ENCODE measurements at places on chromosomes 11 and 22.

GRCh38 chr11:16933291-16933690 is 80.9 kb downstream of the PLEKHA7 start:
- no peak for DNase-seq

DNA sequence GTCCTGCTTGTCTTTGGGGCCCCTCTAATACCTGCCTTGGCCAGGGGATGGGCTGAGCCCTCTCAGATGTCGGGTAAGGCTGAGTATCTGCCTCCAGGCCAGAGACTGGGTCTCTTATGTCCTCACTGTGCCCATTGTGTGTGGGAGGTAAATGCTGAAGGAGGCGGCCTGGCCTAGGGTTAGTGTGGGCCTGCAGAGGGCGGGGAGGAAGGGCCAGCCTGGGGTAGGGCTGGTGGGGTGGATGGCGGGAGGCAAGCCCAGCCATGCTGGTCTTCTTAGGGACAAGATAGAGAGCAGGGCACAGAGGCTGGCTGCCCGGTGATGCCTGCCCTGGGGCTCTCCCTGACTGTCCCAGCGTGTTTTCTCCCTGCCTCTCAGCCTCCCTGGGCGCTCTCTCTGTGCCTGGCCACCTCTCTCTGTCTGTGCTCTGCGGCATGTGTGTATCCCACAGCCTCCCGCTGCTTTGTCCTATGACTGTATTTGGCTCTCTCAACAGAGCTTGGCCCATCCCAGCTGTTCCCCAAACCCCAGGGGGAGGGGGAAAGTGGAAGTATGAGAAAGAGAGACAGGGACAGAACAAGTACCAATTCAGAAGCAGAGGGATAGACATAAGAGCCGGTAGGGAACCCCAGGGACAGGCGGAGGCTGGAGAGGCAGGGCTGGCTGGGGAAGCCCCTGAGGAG is 57.0 kb downstream of the PDE2A start:
- no peak for DNase-seq

DNA sequence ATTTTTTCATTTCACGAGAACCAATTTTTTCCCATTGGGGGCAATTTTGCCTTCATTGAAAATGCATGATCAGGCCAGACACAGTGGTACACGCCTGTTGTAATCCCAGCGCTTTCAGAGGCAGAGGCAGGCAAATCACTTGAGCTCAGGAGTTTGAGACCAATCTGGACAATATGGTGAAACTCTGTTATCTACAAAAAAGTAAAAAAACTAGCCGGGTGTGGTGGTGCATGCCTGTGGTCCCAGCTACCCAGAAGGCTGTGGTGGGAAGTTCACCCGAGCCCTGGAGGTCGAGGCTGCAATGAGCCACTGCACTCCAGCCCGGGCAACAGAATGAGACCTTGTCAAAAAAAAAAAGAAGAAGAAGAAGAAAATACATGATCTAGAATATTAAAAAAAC is 19.2 kb upstream of the UPK3A start:
- DNase-seq: no peak

- DNase-seq: no peak
Observed at GRCh38 chr11:58898106-58898505, 41.2 kb upstream of the GLYATL1 start.

DNA sequence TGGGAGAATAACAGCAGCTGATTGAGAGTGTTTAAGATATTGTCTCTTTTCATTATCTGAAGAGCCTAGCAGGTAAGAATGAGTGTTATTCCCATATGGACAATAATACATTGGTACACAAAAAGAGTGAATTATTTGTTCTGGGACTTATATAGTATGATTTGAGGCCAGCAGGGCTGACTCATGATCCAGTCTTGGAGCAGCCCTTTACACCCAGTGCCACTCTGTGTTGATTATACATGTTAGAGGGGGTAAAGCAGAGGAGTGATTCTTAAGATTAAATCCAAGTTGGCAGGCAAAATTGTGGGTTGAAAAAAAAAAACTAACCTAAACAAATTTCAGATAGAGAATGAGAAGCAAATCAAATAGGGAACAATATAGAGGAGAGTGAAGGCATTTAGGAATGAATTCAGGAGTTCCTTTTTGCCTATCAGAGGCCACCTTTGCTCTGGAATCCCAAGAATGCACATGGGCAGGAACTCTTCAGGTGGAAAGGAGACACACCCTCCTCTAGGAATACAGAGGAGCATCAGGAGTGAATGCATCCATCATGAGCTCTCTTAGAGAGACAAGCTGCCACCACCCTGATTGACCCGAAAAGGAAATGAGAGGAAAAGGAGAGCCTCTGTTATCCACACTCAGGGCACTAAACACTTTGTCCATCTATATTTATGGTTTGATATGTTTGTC is 19.2 kb upstream of the MRGPRX1 start:
- peak; percentile 56 for DNase-seq

DNA sequence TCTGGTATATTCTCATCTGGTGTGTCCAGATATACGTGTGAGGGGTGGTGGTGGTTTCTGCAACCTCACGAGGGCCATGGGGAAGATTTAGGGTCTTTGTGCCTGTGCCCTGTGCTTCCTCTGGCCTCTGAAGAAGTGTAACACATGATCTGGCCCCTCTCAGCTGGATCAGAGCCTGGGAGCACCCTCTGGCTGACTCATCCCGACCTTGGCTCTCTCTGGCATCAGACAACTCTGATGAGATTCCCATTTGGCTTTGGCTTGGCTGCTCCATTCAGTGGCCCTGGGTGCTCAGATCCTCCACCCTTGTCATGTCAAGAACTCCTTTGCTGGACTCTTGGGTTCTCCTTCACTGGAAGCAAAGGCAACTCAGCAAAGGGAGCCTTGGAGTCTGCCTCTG is 45.2 kb downstream of the RASSF10 start:
- no peak for DNase-seq

- no peak for DNase-seq
Observed at GRCh38 chr11:27231530-27231929, 131.5 kb downstream of the CCDC34 start.

DNA sequence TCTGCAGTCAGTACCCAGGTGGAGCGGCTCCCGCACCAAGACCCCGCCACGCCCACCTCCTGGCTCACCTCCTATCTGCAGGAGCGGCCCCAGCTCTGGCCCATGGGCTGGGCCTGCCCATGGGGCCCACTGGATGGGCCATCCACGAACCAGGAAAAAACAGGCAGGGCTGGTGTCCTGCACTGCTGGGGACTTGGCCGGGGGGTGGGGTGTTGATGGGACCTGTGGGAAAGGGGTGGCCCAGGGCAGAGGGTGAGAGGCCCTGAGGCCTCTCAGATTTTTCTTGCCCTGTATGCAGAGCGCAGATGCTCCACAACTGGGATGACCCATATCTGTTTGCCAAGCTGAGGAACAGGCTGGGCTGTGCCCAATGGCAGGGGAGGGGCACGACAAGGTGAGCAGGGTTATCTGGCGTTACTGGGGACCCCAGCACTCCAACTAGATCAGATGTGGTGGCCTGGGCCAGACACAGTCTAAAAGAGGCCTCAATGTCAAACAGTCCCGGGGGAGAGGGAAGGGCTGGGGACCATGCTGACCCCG is 2.7 kb upstream of the PIM3 start:
- DNase-seq: no peak

- no peak for DNase-seq
Observed at GRCh38 chr11:121063728-121064127, 37.3 kb upstream of the TECTA start.

DNA sequence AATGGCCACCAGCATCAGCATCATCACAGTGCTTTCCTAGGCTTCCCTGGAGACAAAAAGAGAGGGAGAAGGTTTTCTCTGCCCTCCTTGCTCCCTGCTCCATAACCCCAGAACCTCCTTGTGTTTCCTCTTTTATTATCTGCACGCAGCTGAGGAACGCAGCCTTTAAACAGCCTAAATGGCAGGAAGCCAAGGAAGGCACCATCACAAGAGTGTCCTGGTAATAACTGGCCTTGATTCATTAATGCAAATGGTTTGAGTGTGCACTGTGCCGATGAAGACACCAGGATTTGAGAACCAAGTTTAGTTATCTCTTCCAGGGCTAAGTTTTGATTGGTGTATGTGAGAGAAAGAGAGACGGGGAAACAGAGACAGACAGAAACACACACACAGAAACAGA is 29.4 kb upstream of the DRD2 start:
- no peak for DNase-seq

GRCh38 chr11:91091563-91091962 is 868.7 kb upstream of the CHORDC1 start:
- peak; percentile 4 for DNase-seq

GRCh38 chr11:115153135-115153534 is 351.1 kb downstream of the CADM1 start:
- no peak for DNase-seq

DNA sequence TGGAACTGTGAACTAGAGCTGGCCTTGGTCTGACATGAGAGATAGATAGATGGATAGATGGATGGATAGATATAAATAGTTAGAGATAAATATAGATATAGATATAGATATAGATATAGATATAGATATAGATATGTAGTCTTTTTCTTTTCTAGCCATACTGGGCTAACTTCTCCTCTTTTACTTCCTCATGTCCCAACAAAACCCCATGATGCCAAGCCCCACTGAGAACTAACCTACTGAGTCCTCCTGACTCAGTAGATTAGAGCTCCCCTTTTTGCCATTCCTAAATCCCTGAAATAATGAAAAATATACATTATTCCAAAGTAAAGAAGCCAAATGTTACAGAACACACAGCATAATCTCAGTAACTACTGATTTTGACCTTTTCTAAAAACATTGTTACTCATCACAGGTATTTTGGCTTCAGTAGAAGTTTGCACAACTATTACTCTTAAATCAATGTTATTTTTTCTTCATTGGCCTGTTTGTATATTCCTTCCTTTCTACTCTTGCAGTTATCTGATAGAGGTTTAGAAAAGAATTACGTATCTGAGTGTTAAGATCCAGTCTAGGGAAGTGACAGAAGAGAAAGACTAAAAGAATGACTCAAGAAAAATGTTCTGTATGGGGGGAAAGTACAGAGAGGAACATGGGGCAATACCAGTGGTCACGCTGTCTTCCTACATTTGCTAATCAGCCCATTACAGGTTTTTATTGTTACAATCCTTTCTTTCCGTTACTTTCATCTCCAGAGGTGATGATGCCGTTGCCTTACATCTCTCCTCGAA is 6.0 kb upstream of the OR10D3 start:
- DNase-seq: no peak

DNA sequence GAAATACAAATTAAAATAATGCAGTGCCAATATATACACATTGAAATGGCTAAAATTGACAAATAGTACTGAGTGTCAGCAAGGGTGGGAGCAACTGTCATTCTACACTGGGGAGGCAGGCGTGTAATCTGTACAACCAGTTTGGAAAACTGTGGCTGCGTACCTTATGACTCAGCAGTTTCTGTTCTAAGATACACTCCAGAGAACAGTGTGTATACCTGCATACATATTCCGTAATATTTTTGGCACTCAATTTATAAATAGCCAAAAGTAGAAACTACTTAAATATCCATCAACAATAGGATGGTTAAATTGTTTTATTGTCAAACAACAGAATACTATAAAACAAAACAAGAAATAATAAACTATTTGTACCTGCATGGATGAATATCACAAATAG is 57.6 kb downstream of the RNF169 start:
- no peak for DNase-seq

GRCh38 chr11:111427471-111427912 is 48.4 kb upstream of the POU2AF1 start:
- peak; percentile 57 for DNase-seq

GRCh38 chr11:88454881-88455280 is 117.3 kb upstream of the CTSC start:
- no peak for DNase-seq

DNA sequence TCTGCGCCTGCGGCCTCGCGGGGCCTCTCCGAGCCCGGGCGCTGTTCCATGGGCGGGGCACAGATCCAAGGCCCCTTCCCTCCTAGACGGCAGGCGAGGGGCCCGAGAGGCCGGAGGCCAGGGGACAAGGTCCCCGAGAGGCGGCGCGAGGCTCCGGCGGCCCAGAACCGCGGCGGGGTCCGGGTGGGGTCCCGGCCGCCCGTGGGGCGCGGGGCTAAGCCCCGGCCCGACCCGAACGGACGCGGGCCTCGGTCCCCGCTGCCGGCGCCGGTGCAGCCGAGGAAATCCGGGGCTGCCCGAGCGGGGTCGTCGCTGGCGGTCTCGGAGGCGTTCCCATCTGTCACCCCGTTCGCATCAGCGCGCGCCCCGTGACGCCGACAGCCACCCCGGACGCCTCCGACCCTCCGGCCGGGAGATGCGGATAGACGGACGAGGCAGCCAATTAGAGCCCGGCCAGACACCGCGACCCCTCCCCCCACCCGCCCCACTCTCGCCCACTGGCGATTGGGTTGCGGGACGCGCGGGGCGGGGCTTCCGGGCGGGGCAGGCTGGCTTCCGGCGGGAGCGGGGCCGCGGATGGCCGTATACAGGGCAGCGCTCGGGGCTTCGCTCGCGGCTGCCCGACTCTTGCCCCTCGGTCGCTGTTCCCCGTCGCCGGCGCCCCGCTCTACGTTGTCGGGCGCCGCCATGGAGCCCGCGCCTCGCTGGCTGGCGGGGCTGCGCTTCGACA is at the start of gene SELENOO:
SELENOO (plus strand) TSS at position 551 of the 730 bp plus-strand sequence; CDS start at position 577, 26 bp downstream.
- DNase-seq: peak; percentile 82

GRCh38 chr22:17135153-17135760 is 14.1 kb upstream of the TMEM121B start:
- DNase-seq: no peak

GRCh38 chr11:73577496-73577917 is 20.4 kb downstream of the FAM168A start:
- DNase-seq: no peak

DNA sequence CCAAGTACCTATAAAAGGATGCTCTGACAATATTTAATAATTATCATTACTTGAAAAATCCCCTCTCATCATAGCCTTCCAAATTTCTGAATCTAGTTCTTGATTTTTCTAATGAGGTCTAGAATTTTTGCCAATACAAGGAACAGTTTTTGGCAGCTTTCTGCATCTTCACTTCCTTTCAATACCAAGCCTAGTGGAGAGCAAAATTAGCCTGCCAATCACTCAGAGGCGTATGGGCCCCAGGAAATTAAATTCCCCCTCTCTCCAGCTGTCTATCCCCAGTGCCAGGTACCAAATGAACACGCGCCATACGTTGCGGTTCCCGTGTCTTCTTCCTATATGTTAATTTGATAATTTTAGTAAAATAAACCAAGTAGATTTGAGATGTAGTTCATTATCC is 293.9 kb downstream of the NTM start:
- no peak for DNase-seq

All from PC-9 (cell line).